ENCODE measurements at places on chromosomes 11 and 22.

DNA sequence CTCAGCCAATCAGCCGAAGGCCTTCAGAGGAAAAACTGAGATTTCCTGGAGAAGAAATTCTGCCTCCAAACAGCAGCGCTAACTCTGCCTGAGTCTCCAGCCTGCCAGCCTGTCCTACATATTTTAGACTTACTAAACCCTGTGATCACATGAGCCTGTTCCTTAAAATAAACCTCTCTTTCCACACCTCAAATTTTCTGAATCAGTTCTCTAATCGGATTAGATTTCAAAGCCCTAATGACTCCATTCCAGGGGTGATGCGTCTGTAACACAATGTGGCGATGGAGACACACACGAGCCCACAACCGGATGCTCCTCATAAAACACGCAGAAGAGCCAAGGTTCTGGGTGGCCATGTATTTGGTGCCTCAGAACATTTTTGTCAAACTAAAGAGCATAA lies 1371.2 kb downstream of the BRD1 start:
- no peak for DNase-seq

DNA sequence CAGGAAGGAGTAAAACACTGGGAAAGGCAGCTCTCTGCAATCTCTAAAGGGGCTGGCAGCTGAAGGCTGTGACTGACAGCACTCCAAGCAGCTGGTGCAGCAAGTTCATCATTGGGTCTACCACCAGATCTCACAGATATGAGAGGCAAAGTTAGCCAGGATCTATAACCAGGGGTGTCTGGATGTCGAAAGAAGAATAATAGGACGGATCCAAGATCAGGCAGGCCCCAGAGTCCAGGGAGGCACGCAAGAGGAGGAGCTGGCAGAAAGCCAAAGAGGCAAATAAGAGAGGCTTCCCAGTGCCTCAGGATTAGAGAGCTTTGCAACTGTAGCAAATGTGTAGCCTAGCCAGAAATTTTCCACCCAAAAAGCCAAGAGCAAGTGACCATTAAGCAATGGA lies 77.1 kb downstream of the RBMXL2 start:
- no peak for DNase-seq

DNA sequence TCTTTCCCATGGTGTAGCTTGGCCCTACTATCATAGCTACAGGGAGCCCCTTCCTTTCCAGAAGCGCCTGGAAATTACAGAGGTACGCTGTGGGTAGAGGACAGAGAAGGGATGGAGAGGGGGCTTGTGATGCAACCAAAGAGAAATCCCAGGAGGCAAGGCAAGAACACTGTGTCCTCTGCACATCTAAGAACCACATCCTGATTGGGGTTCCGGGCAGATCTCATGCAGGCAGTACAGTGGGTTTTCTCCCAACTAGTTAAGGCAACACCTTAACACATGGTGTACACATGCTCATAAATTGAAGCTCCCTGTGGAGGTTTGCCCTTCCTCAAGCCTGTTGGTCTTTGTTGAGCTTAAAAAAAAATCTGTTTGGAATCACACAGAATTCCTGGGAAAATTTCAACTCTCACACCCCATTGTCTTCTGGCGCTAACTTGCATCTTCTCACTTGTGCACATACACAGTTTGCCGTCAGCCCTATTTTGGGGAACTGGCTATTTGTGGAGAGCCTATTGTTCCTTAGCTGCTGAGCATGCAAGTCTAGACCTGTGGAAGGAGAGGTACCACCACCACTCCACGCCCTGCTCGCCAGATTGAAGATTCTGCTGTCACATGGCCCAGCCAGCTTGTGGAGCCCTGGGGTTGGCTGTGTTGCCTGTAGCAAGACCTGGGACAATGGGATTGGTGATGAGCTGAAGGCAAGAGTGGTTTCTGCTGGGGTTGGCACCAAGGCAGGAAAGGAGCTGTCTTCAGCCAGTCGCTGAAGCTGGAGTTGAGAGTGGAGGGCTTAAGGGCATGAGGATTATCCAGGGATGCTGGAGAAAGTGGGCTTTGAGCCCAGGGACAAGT lies 52.4 kb downstream of the ALX4 start:
- peak; percentile 10 for DNase-seq

GRCh38 chr11:74490941-74491340 lies 2.6 kb downstream of the LIPT2 start:
- no peak for DNase-seq

DNA sequence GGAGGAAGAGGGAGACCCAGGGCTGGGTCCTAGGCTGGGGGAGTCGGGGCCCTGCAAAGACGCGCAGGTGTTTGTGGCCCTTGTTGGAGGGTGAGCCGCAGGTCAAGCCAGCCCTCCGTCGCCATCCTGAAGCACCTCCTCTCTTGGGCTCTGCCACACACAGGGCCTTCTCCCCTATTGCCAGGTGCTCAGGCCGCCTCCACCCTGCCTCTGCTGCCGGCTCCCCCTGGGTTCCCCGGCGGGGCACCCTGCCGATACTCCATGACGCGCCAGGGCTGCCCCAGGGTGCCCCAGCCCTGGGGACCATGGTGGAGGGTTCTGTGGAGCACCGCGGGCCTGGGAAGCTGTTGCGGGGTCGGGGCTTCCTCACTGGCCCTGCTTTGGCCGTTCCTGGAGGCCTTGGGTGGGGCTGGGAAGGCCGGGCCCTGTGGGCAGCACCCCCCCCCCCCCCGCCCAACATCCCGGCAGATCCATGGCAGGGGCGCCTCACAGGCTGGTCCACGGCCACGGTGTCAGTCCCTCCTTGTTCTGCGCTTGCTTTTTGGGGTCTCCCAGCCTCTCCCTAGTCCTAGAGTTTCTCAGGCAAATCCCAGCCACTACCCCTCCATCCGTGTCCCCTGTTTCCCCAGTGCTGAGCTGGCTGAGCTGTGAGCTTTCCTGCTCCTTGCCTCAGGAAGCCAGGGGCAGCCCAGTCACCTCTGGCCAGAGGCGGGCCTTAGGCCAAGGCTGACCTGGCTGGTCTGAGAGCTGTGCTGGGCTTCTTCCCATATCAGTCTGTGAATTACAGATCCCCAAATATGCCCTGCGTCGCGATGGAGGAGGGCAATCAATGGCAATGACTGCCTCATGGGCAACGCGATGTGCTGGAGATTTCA lies 2.3 kb upstream of the ADORA2A start:
- no peak for DNase-seq

GRCh38 chr11:106551744-106552673 lies 466.3 kb downstream of the GUCY1A2 start:
- no peak for DNase-seq

DNA sequence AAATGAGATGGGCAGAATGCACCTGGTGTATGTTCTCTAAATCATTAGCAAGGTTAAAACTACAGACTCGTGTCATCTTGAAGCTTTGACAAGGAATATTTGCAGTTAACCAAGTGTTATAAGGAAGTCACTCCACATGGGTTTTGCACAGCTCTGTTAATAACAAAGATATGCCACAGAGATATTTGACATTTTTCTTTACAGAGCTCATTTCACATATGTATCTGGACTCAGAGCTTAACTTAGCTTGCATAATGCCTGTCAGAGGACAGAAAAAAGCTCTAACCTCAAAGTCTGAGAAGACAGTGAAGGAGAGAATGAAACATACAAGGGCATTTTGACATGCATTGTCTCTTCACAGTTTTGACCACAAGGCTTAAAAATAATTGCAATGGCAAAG lies 105.5 kb downstream of the C11orf87 start:
- DNase-seq: no peak

- peak; percentile 11 for DNase-seq
Measured at GRCh38 chr11:12279672-12280108, 97.7 kb upstream of the PARVA start.

Measured in femur (tissue), 1 donor.